ENCODE measurements at places on chromosomes 16 and 17.

GRCh38 chr17:21285164-21286065, 904 bp downstream of the MAP2K3 start:
- peak; percentile 50 for DNase-seq

GRCh38 chr16:67847064-67847861, at the start of gene CENPT:
TSS of gene CENPT (minus strand) at chr16:67847693. CDS start at chr16:67833859, 13,834 bp downstream.
- peak; percentile 67 for DNase-seq

DNA sequence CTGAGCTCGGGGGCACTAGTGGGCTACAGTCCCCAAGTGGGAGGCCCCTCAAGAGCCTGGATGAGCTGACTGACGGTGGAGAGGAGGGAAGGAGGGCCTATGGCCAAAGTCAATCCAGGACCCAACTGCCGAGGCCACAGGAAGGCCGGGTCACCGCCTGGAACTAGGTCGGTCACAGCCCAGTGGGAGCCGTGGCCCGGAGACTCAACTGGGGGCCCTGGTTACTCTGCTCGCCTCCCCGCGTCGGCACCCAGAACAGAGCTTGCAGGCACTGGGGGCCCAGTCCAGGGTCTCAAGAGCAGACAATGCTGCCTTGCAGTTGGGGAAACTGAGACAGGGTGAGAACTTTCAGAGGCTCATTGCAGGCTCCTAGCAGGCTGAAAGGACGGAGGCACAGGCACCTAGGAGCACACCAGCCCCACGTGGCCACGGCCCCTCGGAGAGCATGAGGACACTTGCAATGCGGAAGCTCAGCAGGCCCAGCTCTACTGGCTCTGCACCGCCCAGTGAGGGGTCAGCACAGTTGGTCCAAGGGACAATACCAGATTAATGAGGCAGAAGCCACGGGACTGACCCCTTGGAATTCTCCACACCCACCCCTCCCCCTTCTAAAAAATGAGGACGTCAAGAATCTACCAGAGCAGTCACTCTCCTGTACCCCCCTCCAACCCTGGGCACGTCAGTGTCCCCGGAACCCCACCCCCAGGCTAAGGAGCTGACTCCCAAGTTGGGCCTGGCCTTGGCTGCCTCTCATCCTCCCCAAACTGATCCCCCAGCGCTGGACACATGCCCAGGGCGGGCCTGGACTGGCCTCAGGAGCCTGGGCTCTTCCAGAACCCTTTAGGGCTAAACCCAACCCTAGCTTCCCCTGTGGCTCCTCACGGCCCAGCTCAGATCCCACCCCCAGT, 2.2 kb downstream of the HS3ST6 start:
- no peak for DNase-seq

- DNase-seq, result no peak
Observed at GRCh38 chr17:33073416-33073815, 81.8 kb downstream of the SPACA3 start.

- no peak for DNase-seq
Observed at GRCh38 chr16:75745242-75745641, 19.0 kb upstream of the CPHXL start.

DNA sequence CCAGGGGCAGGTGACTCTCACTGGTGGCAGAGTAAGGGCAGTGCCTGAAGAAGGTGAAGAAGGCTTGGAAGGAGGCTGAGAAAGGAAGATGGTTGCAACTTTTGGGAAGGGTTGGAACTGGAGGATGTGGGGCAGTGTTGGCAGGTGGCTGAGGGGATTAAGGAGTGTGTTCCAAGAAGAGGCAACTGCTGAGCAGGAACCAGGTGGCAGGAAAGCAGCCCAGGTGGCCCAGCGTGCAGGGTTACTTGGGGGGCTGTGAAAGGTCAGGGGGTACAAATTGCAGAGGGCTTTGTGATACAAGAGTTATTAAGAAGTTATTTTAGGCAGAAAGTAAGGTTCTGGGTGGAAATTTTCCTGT, 28.6 kb downstream of the WSCD1 start:
- no peak for DNase-seq

DNA sequence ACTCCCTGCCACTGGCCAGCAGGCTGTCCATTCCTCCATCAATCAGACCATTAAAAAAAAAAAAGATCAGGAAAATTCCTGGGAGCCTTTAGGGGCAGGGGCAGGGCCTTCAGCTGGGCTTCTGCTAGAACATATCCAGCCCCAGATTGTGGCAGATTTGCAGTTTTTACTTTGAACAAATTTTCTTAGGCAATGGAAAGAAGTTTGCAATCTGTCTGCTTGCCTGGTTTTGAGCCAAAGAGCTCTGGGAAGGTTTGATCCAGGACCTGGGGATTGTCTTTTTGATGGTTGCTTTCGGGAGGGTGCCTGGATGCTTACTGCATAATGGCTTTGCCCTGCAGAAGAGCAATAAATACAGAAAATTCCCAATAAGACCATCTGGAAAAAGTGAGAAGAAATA, 145.9 kb downstream of the SHISA9 start:
- DNase-seq, result no peak

- DNase-seq, result no peak
Observed at GRCh38 chr16:23711785-23712184, 1.2 kb downstream of the ERN2 start.

DNA sequence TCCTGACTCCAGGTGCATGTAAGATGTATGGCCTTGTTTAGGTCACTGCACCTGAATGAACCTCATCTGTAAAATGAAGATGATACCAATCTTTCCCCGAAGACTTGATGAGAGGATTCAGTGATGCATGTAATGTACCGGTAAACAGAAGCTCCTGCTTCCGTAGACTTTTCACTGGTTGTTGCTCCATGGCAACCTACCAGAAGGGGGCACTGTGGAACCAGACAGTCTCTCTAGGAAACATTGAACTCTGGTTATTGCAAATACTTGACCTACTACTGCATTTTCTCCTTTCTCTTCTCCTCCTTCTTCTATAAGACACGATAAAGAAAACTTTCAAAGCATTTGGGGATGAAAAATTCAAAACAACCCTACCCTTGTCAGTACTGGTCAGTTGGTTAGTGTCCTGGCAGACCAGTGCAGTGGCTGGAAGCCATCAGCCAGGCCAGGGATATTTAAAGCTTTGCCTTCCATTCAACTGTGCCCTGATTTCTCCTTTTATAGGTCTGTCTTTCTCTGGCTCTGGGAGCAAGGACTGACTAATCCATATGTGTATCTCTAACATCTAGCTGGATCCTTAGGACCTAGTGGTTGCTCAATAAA, 667.4 kb upstream of the SALL1 start:
- DNase-seq, result peak; percentile 39

- no peak for DNase-seq
Observed at GRCh38 chr16:9061358-9061813, 30.1 kb upstream of the HAPSTR1 start.

- DNase-seq, result peak; percentile 43
Observed at GRCh38 chr16:17518441-17518840, 47.7 kb upstream of the XYLT1 start.

DNA sequence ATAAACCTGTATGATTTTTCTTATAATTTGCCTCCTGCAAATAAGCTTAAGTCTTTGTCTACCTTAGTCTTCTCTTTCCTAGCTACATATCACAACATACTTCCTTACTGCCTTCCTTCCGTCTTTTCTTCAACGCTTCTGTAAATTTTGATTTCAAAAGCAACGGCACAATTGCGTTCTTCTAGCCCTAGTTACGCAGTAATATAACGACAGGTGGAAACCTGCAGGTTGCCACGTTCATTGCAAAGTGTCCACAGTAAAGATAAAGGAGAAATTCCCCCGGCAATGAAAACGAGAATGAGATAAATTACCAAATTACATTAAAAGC, 546 bp upstream of the PSMD7 start:
- DNase-seq, result no peak

DNA sequence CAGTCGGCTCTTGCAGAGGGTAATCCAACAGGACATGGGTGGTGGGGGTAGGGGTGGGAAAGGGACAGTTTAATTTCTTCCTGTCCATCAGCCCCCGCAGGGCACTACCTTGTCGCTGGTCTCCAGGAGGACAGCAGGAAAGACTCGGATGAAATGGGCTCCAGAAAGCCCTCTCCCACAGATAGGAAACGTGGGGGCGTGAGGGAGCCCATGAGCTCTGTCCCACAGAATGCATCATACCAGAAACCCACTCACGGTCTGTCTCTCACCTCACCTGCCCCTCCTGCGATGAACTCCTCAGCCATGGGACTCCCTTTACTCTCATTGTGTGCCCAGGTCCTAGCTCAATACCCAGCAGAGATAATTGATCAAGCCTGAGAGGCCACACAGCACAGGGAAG, 240.1 kb downstream of the GSG1L start:
- no peak for DNase-seq

DNA sequence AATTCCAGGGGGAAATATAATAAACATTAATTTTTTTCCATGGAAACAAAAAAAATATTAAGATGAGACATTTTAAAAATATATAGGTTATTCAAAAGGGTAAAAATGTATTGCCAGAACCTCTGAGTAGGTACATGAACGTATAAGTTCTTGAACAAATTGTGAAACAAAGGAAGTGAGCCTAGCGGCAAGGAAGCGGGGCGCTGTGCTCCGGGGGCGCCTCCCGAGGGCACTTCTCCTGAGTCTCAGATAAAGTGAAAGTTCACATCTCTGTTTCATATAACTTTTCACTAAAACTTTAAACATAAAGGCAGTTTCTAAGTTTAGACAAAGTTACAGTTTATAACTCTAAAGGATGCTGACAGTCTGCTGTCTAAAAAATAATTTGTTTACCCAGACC, 52.3 kb downstream of the TNRC6C start:
- DNase-seq, result no peak
